ENCODE measurements at places on chromosomes 12 and 14. TPM values are rescaled to one million over a fixed set of nuclear protein-coding genes. Genes with fewer than 3 reads are reported as not detected.

The GYS2 gene
- not detected for total RNA-seq

The SLC2A14 gene
- not detected for total RNA-seq

The CACNA2D4 gene
- 3.2 TPM for total RNA-seq

The PNMA1 gene
- total RNA-seq, result 31.0 TPM

The ACSS3 gene
- total RNA-seq, result 5.5 TPM

The EML1 gene
- total RNA-seq, result 11.6 TPM

GRCh38 chr14:56293506-56293905 lies 175.3 kb downstream of the PELI2 start:
- DNase-seq, result no peak

GRCh38 chr14:53741479-53742232 lies 215.0 kb downstream of the BMP4 start:
- DNase-seq, result peak; percentile 25

GRCh38 chr12:130764475-130765185 lies 48.5 kb upstream of the RIMBP2 start:
- no peak for DNase-seq

GRCh38 chr12:57864442-57865083 lies 18.0 kb upstream of the CTDSP2 start:
- DNase-seq, result no peak

DNA sequence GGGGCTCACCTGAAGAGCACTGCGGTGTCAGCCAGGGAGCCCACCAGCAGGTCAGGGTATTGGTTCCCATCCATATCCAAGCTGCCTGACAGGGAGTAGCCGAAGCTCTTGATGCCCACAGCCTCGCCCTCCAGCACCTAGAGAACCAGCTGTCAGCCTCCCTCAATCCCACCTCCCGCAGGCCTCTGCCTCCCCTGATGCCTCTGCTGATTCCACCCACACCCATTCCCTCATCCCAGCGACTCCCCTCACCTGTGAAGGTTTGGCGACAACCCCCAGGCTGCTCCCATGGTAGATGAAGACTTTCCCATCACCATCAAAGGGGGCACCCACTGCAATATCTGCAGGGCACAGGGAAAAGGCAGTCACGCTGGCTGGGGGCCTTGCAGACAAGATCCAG lies 10.0 kb downstream of the ITGA7 start:
- DNase-seq, result no peak

DNA sequence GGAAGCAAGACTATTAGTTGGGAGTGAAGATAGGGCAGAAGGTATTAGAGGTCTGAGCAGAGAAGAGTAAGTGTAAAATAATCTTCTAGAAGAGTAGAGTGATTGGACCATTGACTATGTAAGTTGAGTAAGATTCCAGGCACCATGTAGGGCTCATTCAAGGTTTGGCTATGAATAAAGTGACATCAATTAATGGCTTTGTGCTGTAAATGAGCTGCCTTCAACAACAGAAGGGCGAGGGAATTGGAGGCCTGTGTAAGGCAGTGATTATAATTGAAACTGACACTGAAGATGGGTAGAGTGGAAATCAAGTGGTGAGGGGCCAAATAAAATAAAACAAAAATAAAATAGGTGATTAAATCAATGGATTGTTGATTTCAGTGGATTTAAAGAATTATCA lies 26.4 kb downstream of the PTPRQ start:
- DNase-seq, result no peak

GRCh38 chr12:38934686-38935085 lies 29.3 kb upstream of the CPNE8 start:
- DNase-seq, result no peak

DNA sequence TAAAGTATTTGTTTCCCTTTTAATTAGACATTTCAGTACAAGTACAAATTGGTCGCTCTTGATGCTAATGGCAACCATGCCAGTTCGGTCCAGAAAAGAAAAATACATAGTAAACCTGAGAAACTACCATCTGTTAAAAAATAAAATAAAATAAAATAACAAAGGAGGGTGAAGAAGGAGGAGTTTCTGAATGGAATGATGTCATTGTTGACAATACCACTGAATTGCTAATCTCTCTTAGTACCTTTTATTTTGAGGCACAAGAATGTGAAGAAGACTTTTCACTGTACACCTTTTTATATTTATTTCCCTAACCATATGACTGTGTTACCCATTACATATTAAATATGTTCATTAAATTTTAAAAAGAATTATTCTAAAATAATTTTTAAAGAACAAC lies 19.5 kb downstream of the SPX start:
- DNase-seq, result no peak

DNA sequence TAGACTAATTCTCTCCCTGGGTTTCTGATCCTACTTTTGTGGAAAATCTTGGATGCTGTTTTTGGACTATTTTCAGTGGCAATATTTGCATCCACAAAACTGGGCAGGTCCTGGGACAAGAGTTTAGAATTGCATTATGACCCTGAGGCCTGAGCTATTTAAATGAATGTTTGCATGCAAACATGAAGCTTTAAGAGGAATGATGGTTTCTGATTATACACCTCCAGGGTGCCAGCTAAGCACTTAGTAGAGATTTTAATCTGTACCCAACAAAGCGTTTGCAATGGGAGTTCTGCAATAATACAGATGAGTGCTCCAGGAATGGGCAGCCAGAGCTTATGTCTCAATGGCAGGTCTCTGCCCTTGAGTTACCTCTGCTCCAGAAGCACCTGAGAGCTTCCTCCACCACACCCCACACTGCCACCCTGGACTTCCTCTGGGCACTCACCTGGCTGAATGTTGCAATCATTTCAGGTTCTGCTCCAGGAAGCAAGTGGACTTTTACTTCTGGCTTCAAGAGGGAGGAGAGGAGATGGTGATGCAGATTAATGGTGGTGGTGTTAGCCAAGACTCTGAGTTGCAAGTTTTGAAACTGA lies 6.0 kb upstream of the SPTLC2 start:
- DNase-seq, result peak; percentile 26

DNA sequence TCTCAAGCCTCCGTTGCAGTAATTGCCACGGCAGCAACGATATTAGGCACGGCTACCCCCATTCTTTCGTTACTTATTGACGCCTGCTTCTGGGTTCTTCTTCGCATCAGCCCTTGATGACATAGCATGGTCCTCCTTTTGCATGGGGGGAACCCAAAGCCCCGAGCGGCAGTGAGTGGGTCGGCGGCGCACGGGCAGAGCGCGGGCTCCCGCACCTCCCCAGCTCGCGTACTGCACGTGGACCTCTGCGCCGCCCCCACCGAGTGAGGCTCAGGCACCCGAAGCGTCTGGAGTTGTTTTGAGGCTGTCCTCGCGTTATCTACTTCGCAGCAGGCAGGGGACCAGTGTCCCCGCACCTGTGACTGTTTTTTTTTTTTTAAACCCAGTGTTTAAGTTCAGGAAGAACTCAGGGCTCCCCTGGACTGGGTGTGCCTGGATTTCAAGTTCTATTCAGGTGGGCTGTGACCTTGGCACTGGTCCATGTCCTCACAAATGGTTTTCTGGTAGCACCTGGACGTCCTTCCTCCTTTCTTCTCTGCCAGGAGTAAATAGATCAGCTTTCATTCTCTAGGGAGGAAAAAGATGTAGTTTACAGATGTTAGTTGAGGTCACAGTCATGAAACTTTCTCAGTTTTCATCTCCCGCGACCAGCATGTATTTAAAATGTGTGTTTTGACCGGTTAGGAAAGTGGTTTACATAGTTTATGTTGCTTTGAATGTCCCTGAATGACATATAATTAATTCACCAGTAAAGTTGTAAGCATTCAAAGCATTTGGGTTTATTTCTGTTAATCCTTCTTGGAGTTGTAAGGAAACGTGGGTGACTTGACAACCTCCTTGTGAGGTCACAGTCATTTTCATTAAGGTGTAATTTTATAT lies 1.4 kb upstream of the FOXN4 start:
- DNase-seq, result no peak

- peak; percentile 18 for DNase-seq
Observed at GRCh38 chr14:49405291-49405690, 180.9 kb downstream of the RPS29 start.

- DNase-seq, result no peak
Observed at GRCh38 chr12:46197883-46198282, 71.0 kb downstream of the SLC38A1 start.

DNA sequence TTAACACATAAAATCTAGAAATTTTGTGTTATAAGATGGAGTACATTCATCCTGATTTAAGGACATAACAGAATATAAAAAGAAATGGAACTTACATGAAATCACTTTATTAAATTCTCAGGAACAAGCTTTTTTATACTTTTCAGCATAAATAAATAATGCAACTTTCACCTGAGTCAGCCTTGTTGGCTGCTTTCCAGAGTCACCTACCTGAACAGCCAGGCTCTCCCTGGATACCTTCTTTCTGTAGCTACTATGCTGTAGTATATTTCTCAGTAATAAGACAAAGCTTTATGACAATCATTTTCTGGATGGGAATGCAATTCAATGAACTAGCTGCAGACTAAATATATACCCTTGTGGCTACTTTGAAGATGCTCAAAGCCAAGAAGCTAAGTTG lies 111.9 kb downstream of the NTS start:
- DNase-seq, result no peak

DNA sequence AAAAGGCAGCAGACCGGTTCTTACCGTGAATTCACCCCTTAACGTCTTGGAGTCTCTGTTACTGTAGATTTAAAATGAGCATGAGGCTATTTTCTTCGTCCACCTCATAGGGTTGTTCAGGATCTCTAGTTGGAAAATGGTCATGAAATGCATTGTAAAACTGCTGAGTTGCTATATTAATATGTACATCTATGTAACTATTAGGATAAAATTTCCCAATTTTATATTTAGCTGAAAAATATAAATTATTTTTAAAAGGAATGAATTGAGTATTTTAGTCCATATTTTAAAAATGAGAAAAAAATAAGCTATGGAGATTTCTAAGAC lies 272.7 kb downstream of the ALG10B start:
- DNase-seq, result no peak

DNA sequence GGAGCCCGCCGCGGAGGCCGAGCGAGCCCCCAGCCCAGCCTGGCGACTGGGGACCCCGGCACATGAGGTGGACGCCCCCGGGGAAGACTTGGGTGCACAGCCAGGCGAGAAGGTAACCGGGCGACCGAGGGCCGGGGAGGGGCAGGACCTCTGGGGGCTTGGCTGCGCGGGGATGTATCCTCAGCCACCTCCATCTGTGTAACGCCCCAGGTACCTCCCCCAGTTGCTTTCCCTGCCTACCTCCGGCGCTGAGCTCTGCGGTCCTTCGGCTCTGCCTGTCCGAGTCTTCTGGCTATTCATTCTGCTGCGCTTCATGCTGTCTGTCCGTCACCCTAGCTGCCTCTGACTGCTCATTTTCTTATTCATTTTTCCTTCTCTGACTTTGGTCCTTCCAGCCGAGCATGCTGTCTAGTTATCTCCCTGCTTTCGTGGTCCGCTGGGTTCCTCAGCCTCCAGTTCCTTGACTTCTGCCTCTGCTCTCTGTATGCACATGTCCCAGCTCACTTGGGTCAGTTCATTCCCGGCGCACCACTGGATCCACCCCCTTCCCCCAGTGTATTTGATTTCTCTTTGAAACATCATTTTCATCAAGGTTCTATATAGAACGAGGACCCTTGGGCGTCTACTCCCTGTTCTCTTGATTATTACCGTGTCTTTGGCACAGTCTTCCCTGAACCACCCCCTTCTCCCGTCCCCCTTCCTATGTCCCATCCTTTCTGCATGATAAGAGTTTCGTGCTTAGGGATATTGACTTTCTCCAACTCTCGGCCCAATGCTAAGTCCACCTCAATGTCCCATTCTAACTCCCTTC lies 612 bp downstream of the PHC1 start:
- no peak for DNase-seq

GRCh38 chr12:12376646-12377448 lies 20.0 kb downstream of the BORCS5 start:
- peak; percentile 63 for DNase-seq

GRCh38 chr14:73788701-73789551 lies 62.7 kb upstream of the PTGR2 start:
- DNase-seq, result no peak

DNA sequence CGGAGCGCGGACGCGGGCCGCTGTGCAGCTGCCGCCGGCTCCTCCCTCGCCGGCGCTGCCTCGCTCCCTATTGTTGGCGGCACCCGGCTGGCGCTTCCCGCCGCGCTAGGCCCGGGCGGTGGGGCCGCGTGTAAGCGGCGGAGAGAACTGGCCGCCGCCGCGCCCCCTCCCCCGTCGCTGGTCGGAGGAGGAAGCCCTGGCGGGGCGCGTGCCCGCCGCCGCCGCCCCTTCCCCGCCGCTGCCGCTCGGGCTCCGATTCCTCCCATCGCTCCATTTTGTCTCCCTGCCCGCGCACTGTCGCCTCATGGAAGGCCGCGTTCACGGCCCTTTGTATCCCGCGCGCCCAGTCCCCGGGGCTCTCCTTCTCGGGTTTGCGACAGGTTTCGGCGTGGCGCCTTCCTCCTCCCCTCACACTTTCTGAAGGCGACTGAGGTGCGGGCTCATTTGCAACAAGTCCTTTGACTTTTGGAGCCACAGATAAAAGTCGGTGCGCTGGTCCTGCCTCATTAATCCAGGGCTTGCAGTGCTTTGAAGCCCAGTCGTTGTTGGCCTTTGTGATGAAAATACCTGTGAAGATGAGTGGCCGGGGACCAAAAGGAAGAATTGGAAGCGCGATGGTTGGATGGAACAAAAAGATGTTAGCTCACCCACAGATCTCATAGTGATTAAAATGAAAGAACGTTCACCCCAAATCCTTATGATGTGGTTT lies 707 bp downstream of the CPSF6 start:
- no peak for DNase-seq

- no peak for DNase-seq
Observed at GRCh38 chr14:71061458-71061857, 154.2 kb downstream of the PCNX1 start.

GRCh38 chr12:112979041-112979680 lies 842 bp downstream of the OAS2 start:
- DNase-seq, result no peak

- DNase-seq, result no peak
Observed at GRCh38 chr12:7241404-7242005, 52.0 kb downstream of the PEX5 start.

DNA sequence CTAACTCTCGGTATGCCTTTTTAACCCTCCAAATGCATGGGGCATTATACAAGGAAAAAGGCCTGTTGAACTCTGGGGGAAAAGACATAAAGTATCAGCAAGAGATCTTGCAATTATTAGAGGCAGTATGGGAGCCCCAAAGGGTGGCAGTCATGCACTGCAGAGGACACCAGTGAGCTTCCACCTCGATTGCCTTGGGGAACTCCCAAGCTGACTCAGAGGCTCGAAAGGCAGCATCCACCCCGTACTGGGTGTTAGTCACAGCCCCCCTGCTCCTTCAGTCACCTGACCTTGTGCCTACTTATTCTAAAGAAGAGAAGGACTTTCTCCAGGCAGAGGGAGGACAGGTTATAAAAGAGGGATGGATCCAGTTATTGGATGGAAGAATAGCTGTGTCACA lies 781.4 kb upstream of the TMEM132C start:
- peak; percentile 73 for DNase-seq

- DNase-seq, result no peak
Observed at GRCh38 chr14:95998656-95999055, 40.5 kb upstream of the C14orf132 start.

DNA sequence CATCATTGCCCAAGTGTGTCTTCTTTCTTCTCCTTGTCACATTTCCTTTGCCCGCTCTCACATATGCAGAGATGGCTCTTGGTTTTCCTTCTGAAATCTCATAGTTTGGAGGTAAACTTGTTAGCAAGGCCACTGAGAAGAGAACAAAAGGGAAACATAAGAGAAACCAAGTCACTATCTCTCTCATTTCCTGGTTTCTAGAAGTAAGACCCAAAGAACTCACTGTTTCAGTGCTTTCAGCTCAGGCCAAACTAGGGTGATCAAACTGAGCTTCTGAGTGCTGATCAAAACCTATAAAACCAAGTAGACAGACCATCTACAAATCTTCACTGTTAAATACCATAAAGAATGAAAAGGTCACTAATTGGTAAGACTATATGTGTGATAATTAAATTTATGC lies 275.4 kb upstream of the BTG1 start:
- no peak for DNase-seq
